ENCODE measurements at places on chromosomes 5 and 9.

DNA sequence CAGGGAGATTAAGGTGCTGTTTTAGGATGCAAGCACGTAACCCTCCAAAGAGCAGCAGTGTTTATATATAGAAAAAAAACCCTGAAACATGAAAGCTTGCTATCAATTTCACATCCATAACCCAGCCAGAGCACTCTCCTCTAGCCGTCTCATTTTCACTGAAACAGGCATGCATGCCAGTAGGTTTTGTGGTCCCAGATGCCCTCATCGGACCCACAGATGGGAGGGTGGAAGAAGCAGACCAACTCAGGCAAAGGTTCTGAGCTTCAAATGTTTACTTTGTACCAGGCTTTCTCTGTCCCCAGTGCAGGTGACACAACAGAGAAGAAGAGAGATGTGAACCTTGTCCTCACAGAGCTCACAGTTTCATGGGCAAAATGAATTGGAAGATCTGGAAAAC lies 127.4 kb upstream of the ATP10B start:
- no peak for DNase-seq

- no peak for DNase-seq
Measured at GRCh38 chr5:53080271-53080670, 29.3 kb downstream of the MOCS2 start.

- DNase-seq, result no peak
Measured at GRCh38 chr5:153798830-153799229, 239.9 kb downstream of the FAM114A2 start.

DNA sequence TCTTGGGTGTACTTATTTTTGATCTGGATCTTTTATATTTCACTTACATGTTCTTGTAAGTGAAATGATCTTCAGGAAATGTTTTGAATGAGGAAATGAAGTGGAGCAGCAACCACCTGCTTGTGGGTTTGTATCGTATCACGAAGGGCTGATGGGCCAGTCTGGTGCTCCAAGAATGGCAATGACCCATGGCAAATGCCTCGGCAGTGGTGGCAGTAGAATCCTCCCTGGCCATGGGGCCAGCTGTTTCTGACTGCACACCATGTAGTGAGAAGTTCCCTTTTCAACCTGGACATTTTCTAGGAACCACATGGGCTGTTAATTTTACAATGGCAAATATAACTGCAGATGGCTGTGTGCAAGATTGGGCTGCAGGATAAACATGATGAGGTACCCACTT lies 29.9 kb downstream of the MAT2B start:
- DNase-seq, result no peak

GRCh38 chr9:129267141-129267540 lies 89.1 kb upstream of the IER5L start:
- DNase-seq, result no peak

GRCh38 chr9:76887003-76887821 lies 18.7 kb downstream of the PRUNE2 start:
- DNase-seq, result no peak

DNA sequence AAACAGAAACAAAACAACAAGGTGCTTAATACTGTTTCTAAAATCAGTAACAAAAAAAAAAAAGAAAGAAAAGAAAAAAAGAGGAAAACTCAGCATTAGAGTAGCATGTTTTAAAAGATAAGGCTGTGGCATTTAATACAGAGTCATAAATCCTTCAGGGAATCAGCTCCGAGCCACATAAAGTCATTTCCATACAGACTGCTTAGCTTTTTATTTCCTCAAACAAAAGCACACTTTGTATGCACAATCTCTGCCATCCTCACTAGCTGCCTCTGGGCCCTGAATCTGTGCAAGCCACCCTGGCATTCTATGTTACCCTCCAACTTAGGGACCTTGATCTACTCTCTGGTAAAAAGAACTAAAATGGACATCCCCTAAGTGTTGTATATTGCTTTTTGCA lies 87.6 kb downstream of the SEMA6A start:
- DNase-seq, result no peak

- DNase-seq, result no peak
Measured at GRCh38 chr5:66197764-66198405, 53.8 kb downstream of the SREK1 start.

- no peak for DNase-seq
Measured at GRCh38 chr5:123844873-123845272, 332.9 kb downstream of the CSNK1G3 start.

DNA sequence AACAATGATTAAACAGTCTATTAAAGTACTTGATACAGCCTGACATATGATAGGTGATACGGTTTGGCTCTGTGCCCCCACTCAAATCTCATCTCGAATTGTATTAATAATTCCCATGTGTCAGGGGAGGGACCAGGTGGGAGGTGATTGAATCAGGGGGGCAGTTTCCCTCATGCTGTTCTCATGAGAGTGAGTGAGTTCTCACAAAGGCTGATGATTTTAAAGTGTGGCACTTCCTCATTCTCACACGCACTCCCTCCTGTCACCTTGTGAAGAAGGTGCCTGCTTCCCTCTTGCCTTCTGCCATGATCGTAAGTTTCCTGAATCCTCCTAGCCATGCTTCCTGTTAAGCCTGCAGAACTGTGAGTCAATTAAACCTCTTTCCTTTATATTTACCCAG lies 40.1 kb upstream of the TARS1 start:
- DNase-seq, result no peak

DNA sequence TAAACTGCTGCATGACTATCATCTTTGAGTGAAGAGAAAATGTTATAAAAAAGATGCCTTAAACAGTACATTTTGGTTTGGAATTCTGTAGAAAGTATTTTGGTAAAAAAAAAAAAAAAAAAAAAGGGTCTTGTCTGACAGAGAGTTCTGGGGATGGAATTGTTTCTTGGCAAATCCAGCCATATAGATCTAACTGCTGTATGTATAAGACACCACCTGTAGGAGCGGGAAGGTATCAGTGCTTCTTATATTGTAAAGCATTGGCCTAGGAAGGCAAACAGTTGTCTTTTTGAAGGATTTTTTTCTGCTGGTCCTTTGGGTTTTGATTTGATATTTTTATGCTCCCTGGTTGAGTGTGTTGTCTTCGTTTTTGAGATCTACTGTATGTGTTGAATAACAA lies 2.8 kb downstream of the PURA start:
- DNase-seq, result no peak

- DNase-seq, result no peak
Measured at GRCh38 chr5:122304471-122305215, 7.4 kb upstream of the SNCAIP start.

GRCh38 chr9:113501129-113501686 lies 37.7 kb downstream of the RGS3 start:
- DNase-seq, result no peak

All from hematopoietic multipotent progenitor cell (in vitro differentiated cells).